ENCODE measurements at places on chromosomes 2 and 18.
A peak's percentile ranks its signal among the peaks of the same experiment; 100 is the strongest.

GRCh38 chr2:114550895-114551793, 108.7 kb downstream of the DPP10 start:
- peak; percentile 54 for DNase-seq

DNA sequence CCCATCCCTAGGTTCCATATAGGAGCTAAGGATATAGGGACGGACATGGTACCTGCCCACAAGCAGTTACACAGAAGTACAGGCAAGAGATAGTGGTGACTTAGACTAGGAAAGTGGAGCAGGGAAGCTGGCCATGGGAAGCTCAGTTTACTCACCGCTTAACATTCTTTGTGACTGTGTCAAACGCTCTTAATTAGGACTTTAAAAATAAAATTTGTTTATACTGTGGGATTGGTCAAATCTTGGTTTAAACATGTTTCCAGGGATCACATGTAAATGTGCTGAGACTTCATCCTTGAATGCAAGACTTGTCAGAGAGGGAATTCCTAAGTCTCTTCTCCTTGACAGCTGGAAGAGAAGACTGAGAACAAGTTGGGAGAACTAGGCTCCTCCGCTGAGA, 107.3 kb downstream of the MTCL1 start:
- no peak for DNase-seq

GRCh38 chr2:88855620-88856408, 164.3 kb downstream of the RPIA start:
- DNase-seq, result no peak

DNA sequence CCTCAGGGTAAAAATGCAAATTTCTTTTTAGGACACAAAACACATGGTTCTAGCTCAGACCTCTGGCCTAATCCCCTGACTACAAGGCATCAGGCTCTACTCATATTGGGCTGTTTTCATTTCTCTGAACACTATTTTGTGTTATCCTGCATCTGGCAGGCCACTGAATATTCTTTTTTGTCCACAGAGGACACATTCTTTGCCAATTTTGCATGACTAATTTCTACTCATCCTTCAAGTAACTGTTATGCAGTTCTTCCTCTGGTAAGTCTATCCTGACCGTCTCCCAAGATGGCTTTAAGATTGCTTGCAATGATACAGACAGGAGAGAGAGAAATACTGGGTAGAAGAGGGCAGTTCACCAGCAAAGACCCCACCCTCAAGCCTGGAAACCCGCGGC, 107.6 kb upstream of the RGPD4 start:
- no peak for DNase-seq

- DNase-seq, result no peak
Observed at GRCh38 chr2:172993139-172993538, 82.5 kb upstream of the MAP3K20 start.

DNA sequence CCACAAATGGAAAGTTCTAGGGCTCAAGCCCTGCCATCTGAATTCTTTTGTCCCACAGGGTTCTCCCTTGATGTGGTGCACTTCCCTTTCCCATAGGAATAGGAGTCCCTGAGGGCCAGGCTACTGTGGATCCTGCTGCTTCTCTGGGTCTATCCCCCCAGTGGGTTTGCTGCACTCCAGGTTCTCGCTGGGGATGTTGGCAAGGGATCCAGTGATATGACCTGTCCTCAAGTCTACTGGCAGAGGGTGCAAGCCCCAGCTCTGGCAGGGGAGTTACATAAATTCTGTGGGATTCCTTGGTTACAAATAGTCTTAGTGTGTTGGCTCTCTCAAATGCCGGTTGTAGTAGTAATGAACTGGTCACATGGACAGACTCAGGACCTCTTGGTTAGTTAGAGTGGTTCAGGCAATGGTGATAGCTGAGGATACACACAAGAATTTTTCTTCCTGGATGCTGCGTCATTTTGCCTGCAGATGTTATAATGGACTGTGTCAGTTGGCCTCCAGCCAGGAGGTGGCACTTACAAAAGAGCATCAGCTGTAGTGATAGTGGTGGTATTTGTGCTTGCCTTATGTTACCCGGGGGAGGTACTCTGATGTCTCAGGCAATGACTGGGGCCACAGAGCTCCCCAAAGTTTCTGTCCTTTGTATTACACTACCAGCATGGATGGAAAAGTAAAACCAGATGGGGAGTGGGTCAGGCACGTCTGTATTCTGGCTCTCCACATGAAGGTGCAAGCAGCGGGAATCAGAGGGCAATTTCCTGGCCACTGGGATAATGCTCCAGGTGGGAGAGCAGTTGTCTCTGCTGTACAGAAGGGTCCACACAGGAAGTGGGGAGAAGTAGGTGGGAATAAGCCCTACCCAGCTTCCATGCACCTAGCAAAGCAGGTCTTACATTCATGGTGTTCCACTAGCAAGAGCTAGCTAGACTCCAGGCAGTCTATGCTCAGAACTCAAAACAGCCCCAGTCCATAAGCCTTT, 267.9 kb downstream of the SOX11 start:
- no peak for DNase-seq

- peak; percentile 47 for DNase-seq
Observed at GRCh38 chr2:61670591-61671501, 132.7 kb upstream of the XPO1 start.

DNA sequence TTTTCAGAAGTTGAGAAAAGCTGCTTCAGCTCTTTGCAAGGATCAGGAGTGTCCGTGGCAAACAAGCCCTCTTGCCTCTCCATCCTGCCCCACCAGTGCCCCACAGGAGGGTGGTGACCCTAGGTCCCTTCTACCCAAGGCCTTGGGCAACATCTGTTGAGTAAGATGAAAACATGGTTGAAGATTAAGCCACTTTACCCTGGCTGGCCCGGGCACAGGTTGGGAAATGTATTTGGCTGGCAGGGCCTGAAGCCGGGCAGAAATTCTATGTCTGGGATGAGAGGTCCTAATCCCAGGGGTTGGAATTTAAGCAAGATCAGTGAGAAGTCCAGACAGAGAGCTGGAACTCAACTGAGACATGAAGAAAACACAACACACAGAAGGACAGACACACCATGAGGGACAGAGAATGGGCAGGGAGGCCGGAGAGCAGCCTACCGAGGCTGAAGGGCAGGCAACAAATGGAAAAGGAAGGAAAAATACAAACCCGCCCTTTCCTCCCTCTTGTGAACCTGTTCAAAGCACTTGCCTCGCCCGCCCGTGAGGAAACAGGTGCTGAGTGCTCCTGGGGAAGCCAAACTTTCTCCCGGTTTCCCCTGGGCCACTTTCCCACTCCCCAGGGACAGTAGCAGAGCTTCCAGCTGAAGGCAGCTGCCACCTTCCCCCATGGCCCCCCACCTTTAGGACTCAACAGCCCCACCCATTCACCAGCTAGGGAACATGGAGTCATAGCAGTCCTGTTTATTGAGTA, 86.1 kb downstream of the TNS1 start:
- no peak for DNase-seq

GRCh38 chr2:98084869-98085238, 2.1 kb upstream of the VWA3B start:
- DNase-seq, result no peak

DNA sequence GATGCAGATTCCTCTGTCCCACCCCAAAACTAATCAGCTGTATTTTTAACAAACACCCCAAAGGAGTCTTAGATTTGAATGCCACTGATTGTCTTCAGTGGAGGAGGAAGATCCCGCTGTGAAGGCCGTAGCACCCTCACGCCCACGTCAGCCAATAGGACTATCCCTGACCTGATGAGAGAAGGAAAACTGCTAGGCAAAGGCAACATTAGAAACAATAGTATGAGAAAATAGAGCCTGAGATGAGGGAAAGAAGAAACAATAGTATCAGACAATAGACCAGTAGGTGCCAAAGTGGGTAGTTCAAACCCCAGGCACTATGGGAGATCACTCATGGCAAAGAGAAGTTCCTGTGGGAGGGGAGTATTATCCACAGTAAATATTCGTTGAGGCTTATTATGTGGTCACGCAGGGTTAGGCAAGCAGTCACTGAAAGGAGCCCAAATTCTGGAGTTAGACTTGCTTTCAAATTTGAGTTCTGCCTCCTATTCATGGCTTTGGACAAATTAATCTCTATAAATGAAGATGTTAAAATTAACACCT, 2.8 kb downstream of the PCBP1 start:
- DNase-seq, result no peak

DNA sequence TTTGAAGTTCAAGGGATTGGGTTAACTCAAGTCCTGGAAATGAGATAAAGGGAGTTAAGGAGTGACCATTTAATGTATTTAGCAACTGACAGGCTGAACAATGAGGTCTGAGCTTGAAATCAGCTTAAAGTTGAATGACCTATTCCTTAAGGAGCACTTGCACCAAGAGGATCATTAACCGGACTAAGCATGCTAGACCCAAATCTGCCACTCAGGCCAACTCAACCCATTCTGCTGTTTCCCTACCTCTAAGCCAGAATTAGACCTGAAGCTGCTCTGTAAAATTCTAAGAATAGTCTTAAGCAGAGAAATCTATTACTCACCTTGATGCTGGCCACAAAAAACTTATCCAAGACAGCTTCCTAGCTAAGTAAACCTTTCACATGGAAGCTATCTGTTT, 59.8 kb downstream of the SPRED2 start:
- DNase-seq, result no peak

GRCh38 chr2:170878066-170878465, 51.0 kb upstream of the GORASP2 start:
- no peak for DNase-seq

DNA sequence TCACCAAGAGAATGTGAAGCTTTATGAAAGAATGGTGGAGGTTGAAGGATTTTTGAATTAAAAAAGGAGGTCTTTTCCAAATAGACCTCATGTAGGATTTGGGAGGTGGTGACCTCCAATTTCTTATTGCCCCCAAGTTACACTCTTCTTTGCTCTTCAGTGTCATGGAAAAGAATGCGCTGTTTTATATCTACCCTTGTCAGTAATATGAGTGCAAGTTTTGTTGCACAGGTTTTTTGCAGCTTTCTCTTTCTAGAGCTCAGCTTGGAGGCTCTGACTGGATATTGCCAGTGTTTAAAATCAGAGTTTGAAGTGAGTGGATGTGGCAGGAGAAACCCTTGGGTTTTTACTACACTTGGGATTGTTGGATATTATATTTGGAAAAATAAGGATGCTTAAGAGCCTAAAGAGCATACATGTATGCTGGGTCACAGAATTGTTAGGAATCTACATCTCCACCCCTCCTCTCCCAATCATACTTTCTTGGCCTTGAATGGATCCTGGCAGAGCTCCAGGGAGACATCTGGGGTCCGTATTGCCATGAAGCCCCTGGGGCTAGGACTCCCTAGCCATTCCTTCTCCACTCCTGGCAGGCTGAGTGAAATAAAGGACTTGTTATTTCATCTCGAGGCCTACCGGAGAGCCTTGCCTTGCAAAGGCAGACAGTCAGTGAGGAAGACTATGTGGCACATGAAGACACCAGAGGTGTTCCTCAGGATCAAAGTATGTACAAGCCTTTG, 43.8 kb downstream of the APOB start:
- DNase-seq, result no peak

- DNase-seq, result no peak
Observed at GRCh38 chr18:35516351-35516750, 18.6 kb upstream of the INO80C start.

DNA sequence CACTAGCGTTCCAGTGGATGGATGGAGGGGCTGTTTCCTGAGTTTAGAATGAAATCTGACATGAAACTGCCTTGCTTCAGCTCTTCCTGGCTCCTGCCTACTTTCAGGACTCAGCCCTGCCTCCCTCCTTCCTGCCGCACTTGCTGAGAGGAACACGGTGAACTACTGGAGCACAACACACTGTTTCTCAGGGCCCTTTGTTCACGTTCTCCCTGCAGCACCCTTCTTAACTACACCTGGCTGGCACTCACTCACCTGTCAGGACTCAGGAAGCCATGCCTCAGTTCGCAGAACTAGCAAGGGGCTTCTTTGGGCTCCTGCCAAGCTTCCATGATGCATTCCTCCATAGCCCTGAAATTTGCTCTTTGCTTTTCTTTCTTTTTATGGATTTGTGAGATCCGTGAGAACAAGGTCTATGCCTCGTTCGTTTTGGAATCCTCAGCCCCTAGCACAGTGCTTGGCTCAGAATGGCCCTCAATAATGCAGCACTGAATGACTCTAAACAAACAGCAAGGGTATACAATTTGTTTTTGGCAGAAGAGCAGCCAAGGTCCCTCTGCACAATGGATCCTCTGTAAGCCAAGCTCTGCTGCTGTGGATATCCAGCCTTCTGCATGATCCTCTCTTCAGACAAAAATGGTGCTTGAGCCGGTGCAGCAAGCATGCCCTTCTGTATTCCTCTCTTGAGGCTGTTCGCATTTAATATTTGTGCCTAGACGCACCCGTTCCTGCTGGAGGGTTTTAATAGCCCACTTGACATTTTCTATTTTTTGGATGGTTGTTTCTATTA, 357.0 kb downstream of the TSN start:
- DNase-seq, result no peak

DNA sequence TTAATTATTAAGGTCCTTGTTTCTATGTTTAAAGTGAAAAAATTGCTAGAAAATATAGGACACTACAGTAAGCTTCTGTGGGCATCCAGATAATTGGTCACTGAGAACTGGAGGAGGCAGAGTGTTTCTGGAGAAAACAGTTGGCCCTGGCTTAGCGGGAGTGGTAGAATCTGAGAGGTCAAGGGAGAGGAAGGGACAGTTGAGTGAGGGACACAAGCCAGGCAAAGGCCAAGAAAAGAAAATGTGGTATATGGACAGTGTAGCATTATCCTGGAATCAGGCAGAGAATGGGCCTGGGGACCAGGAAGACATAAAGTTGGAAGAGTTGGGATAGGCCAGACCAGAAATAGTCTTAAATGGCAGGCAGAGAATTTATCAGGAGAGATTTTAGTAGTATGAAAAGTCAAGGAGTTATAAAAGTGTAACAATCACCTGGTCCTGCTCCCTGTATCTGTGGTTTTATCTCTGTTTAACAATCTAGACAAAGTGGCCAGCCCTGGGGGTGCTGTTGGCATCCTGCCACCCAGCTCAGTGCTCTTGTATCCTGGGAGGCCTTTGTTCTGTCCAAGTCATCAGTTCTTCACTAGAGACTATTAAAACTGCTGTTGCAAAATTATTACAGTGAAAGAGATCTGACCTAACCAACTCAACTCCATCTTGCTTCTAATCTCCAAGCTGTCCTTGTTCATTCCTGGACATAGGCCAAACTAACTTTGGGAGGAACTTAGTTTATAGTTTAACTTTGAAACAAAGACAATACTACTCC, 15.4 kb upstream of the MSGN1 start:
- no peak for DNase-seq

GRCh38 chr2:144456680-144457079, 63.2 kb downstream of the ZEB2 start:
- DNase-seq, result peak; percentile 61

DNA sequence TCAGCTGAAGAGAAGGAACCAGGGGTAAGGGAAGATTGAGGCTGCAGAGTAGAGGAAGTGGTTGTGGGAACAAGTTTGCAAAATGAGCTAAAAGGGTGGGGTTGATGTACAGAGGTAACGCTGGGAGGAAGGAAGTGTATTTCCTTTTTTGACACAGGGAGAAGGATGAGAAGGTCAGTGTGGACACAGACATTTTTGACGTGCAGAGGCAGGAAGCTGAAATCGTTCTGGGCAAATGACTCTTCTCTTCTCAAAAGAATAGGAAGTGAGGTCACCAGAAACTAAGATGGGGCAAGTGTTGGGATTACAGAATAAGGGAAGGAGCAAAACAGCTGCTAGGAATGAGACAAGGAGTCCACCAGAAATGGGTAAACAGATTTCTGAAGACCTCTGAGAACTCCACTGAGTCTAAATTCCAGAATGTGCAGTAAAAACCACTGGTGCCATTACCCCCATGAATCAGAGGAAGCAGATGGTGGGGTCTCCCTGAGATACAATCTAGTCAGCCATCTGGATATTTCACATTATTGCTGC, 20.0 kb upstream of the RNF149 start:
- no peak for DNase-seq
